ENCODE measurements at places on chromosomes 12 and 14. TPM values are rescaled to one million over a fixed set of nuclear protein-coding genes. Genes with fewer than 3 reads are reported as not detected.
A peak's percentile ranks its signal among the peaks of the same experiment; 100 is the strongest.

DNA sequence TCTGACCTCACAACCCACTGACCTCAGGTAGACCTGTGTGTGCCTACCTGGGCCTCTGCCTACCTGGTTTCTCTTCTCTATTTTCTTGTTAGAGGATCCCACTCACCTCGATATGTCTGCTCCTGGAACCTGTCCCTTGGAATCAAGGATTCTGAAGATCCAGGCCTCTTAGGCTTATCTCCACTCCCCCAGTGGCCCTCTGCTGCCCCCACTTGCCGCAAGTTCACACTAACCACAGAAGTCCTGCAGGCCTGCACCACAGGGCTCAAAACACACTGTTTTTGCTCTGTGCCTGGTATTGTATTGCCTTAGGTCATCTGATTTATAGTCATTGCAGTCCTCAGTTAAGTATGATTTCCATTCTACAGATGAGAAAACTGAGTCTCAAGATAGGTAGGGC lies 15.3 kb upstream of the NRXN3 start:
- DNase-seq: peak; percentile 58
- H3K4me1 ChIP-seq: peaks cover 37% of the 10 kb centered on the region

- no peaks in the 10 kb centered on the region for H3K36me3 ChIP-seq
- H3K27ac ChIP-seq: no peak overlapping the region
- no peaks in the 10 kb centered on the region for H3K27me3 ChIP-seq
- DNase-seq: peak; percentile 14
- no peak overlapping the region for H3K4me3 ChIP-seq
These were observed 135.9 kb downstream of the GPR65 start for GRCh38 chr14:88140874-88141273.

- peak; percentile 28 for DNase-seq
- no peaks in the 10 kb centered on the region for H3K36me3 ChIP-seq
- no peak overlapping the region for H3K27ac ChIP-seq
- peaks cover 5% of the 10 kb centered on the region for H3K4me1 ChIP-seq
These were observed 25.2 kb downstream of the DHRS4L2 start for GRCh38 chr14:24013654-24014514.

- H3K27me3 ChIP-seq: no peaks in the 10 kb centered on the region
- no peak for DNase-seq
- no peak overlapping the region for H3K4me3 ChIP-seq
- H3K4me1 ChIP-seq: no peaks in the 10 kb centered on the region
- H3K27ac ChIP-seq: no peak overlapping the region
These were observed 84.7 kb downstream of the BMP4 start for GRCh38 chr14:53871951-53872350.

- H3K4me1 ChIP-seq: peaks cover 51% of the 10 kb centered on the region
- H3K36me3 ChIP-seq: peaks cover 43% of the 10 kb centered on the region
- peak overlapping the region; percentile 71 for H3K27ac ChIP-seq
- no peaks in the 10 kb centered on the region for H3K27me3 ChIP-seq
- DNase-seq: peak; percentile 24
These were observed 6.3 kb downstream of the YBX3 start for GRCh38 chr12:10716704-10717315.

DNA sequence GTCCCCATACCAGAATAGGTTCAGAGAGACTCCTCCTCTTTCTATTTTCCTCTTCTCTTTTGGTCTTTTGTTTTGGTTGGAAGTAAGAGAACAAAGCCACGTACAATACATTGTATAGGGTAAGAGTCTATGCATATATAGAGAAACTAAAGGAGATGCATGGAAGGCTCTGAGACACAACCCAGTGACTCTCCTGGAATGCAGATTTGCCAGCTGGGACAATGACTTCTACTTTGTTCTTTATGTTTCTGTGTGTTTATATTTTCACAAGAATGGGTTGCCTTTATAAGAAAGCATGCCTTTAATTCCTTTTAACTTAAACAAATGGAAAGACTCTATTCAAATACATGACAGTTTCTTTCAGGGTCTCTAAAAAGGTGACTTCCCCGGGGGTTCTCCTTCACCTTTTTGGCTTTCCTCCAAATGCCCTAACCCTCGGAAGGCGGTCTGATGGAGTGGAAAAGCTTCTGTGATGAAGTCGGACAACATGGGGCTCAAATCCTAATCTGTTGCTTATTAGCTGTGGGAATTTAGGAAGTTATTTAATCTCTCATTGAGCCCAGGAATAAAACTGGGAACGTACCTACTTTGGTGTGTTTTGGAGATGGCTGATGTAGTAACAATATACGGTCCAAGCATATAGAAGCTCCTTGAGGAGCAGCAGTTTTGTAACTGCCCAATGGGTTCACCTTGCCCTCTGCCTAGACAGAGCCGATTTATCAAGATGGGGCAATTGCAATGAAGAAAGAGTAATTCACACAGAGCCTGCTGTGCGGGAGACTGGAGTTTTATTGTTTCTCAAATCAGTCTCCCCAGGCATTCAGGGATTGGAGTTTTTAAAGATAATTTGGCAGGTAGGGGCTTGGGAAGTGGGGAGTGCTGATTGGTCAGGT lies 9.1 kb upstream of the SERPINA1 start:
- H3K36me3 ChIP-seq: no peaks in the 10 kb centered on the region
- peak overlapping the region; percentile 36 for H3K4me3 ChIP-seq
- H3K4me1 ChIP-seq: peaks cover 56% of the 10 kb centered on the region
- no peak for DNase-seq
- H3K27me3 ChIP-seq: peaks cover 18% of the 10 kb centered on the region
- H3K27ac ChIP-seq: peak overlapping the region; percentile 54

DNA sequence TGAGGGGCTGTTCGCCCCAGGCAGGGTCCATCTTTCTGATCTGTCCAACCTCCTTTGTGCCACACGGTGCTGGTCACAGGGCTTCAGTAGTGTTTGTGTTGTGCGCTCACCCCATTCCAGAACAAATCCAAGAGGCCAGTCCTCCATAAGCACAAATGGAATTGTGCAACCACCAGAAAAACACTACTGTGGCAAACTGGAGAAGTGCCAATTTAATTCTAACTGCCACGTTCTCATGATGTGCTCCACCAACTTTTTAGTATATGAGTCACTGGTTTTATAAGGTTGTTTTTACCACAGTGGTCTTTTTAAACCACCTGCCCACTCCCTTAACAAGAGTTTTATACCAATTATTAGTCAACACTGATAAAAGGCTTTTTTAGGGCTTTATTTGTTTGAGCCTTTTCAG lies 380.2 kb downstream of the NAV3 start:
- no peak overlapping the region for H3K27ac ChIP-seq
- peaks cover 18% of the 10 kb centered on the region for H3K4me1 ChIP-seq
- no peaks in the 10 kb centered on the region for H3K36me3 ChIP-seq
- DNase-seq: no peak
- no peaks in the 10 kb centered on the region for H3K27me3 ChIP-seq

DNA sequence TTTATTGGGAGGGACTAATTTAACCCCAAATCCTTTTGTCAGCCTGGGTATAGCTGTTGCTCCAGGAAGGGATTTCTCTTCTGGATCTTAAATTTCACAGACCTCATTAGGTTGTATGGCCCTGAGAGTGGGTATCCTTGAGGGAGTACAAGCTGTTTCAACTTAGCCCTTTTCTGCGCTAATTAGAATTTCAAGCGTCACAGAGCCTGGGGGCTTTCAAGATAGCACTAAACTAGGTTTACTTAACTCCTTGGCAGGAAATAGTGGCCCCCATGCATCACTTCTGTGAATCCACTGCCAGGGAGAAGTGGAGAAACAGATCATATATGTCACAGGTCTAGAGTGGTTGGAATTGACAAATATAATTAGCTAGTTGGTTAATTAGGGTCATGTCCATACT lies 5.9 kb upstream of the PDE1B start:
- no peak overlapping the region for H3K4me3 ChIP-seq

DNA sequence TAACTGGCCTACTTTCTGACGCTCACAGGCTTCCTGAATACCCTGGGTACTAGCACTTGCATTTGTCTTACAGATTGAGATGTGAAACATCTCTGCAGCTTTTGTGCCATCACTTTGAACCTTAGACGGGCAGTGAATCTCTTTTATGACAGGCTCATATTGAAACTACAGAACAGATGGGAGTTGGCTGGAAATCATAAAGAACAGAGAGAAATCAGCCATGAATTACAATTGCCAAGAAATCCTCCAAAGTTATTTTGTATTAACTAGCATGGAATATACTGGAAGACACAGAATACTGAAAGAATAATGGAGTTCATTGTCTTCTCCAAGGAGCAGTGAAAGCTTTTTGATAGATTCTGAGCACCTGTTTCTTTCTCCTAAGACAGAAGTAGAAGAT lies 32.7 kb downstream of the MYF5 start:
- H3K36me3 ChIP-seq: no peaks in the 10 kb centered on the region
- DNase-seq: no peak
- H3K4me3 ChIP-seq: no peak overlapping the region

DNA sequence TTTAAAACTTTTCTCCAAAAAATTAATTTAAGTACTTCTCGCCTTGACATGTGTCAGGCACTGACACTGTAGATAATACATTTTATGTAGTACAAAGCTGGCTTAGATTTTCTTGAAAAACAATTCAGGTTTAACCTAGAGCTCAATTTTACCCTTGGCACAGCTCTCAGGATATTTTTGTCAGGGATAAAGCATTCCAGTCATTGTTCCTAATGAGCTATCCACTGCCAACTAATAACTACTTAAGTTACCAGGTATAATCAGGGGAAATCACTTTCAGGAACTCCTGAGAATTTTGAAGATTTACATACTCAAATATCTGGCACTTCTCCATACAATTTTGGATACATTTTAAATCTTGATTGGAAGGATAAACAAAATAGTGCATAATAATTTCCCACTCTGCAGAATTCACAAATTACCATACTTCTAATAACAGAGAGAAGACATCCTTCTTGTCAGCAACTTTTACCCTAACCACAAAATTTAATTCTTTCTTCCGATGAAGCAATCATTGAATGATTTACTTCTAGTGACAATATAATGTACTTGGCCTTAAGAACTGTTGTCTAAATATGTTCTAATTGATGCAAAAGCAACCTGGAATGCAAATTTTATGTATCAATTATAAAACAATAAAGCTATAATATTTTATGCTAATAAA lies 4.8 kb downstream of the RASSF9 start:
- no peak overlapping the region for H3K27ac ChIP-seq
- peaks cover 20% of the 10 kb centered on the region for H3K4me1 ChIP-seq
- no peaks in the 10 kb centered on the region for H3K27me3 ChIP-seq
- no peak overlapping the region for H3K4me3 ChIP-seq
- H3K36me3 ChIP-seq: no peaks in the 10 kb centered on the region

DNA sequence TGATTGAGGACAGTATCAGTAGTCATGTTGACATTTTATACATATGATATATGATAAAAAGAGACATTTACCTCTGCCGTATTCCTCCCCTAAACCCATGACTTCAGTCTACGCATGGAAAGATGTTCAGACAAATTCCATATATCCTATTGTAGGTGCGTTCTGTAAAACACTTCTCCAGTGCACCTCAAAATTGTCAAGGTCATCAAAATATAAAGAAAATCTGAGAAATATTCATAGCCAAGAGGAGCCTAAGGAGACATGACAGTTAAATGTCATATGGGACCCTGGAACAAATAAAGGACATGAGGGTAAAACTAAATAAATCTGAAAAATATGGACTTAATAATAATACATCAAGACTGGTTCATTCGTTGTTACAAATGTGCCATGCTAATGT lies 71.5 kb downstream of the CCER1 start:
- no peaks in the 10 kb centered on the region for H3K4me1 ChIP-seq
- H3K4me3 ChIP-seq: no peak overlapping the region
- no peaks in the 10 kb centered on the region for H3K36me3 ChIP-seq

- DNase-seq: no peak
- H3K4me3 ChIP-seq: no peak overlapping the region
- no peak overlapping the region for H3K27ac ChIP-seq
These were observed 343.4 kb downstream of the DPF3 start for GRCh38 chr14:72550513-72550912.

- H3K27me3 ChIP-seq: peaks cover 21% of the 10 kb centered on the region
- H3K4me3 ChIP-seq: no peak overlapping the region
- DNase-seq: no peak
- no peak overlapping the region for H3K27ac ChIP-seq
These were observed 105.4 kb downstream of the APAF1 start for GRCh38 chr12:98750511-98750910.

DNA sequence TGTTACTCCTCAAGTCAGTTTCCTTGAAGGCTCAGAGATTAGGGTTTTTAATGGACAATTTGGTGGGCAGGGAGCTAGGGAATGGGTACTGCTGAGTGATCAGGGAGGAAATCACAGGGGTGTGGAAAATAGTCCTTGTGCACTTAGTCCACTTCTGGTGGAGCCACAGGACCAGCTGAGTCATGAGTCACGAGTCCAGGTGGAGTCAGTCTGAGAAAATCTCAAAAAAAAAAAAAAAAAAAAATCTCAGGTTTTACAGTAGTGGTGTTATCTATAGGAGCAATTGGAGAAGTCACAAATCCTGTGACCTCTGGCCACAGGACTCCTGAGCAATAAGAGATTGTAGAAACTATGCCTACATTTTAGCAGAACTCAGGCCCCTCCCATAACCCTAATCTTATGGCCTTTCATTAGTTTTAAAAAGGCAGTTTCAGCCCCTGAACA lies 28.2 kb upstream of the AMN1 start:
- DNase-seq: no peak
- no peak overlapping the region for H3K27ac ChIP-seq
- H3K27me3 ChIP-seq: no peaks in the 10 kb centered on the region
- H3K4me1 ChIP-seq: peaks cover 29% of the 10 kb centered on the region
- no peak overlapping the region for H3K4me3 ChIP-seq
- no peaks in the 10 kb centered on the region for H3K36me3 ChIP-seq

DNA sequence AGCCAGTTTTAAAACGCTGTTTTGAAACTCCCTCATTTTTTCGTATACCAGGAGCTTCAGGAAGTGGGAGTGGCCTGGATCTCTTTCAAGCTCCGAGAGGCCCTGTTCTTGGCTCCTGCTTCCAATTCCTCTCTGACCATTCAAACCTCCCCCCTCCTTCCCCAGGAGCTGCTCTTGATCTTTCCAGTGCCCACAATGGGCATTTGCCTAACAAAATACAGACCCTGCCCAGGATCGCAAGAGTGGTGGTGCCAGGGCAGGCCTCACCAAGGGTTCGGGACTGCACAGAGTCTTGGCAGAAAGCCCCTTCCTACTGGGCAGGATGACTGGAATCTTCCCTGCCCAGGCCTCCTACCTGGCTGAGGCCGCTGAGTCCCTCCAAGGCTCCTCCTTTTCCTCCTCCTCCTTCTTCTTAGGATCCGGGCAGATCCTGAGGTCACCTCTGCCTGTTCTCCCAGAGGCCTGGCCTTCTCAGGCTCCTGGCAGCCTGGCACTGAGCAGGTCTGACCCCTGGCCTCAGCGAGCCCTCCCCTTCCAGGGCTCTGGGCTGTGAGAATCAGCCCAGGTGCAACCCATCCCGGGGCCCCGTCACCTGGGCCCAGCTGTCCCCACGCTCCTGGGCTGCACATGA lies 46.9 kb upstream of the NOS1 start:
- H3K27ac ChIP-seq: peak overlapping the region; percentile 60
- no peak overlapping the region for H3K4me3 ChIP-seq

Gene FAR2
- 27.2 TPM for total RNA-seq

Gene CCDC175
- total RNA-seq: 0.16 TPM

Gene LAG3
- 2.6 TPM for total RNA-seq

Gene PAH
- total RNA-seq: 9.8 TPM

Gene GYS2
- total RNA-seq: not detected

Gene RAD9B
- 0.09 TPM for total RNA-seq

Gene HCAR1
- not detected for total RNA-seq

Gene ADCY4
- total RNA-seq: 2.4 TPM

Gene C12orf60
- 1.8 TPM for total RNA-seq
